ENCODE measurements at places on chromosomes 3 and 15.

GRCh38 chr3:7879572-7879971, 622.1 kb upstream of the LMCD1 start:
- no peak for DNase-seq

DNA sequence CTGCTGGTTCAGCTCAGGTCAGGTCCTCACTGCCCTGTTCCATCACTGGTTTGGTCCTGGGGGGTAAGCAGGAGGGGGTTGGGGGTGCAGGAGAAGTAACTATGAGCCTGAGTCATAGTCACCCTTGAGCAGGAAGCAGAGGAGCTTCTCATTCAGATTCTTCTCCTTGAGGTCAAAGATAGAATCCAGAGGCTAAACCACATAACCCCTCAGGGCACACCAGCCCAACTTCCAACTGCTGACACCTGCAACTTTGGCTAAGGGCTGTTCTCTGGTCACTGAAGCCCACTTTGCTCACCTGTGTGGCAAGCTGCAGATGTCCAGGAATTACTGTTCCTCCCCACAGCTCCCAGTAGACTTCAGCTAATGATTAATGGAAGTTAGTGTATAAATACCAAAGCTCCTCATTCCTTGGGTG, 48.8 kb upstream of the LRRFIP2 start:
- no peak for DNase-seq

DNA sequence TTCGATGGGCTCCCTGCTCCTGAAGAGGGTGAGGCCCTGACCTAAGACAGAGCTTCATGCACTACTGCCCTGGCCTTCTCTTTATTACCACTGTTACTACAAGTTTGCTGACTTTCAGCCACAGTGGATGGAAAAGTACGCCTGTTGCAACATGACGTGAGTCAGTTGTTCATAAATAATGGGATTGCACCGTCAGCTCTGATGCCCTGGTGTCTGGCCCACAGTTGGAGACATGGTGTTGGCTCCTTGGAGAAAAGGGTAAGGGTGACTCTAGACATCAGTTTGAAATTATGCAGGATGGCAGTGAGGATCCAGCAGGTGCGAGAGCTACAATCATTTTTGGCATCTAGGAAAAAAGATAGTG, 5.5 kb downstream of the PAQR5 start:
- no peak for DNase-seq

- DNase-seq: no peak
Observed at GRCh38 chr15:61997786-61998185, 62.5 kb downstream of the VPS13C start.

DNA sequence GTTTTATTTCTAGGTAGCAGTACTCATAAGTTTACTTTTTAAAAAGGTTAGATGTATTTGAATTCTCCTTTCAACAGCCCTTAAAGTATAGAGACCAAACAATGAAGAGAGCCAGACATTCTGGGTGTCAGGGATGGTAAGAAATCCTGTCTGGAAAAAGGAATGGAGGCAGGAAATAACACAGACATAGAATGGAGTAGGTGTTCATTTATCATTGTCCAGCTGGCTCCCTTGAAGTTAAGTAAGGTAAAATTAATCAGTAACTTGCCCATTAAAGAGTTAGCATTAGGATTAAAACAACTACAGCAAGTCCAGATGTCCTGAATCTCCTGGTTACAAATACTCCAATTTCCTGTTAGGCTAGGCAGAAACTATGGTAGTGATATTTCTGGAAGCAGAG, 13.5 kb upstream of the SUCNR1 start:
- no peak for DNase-seq

DNA sequence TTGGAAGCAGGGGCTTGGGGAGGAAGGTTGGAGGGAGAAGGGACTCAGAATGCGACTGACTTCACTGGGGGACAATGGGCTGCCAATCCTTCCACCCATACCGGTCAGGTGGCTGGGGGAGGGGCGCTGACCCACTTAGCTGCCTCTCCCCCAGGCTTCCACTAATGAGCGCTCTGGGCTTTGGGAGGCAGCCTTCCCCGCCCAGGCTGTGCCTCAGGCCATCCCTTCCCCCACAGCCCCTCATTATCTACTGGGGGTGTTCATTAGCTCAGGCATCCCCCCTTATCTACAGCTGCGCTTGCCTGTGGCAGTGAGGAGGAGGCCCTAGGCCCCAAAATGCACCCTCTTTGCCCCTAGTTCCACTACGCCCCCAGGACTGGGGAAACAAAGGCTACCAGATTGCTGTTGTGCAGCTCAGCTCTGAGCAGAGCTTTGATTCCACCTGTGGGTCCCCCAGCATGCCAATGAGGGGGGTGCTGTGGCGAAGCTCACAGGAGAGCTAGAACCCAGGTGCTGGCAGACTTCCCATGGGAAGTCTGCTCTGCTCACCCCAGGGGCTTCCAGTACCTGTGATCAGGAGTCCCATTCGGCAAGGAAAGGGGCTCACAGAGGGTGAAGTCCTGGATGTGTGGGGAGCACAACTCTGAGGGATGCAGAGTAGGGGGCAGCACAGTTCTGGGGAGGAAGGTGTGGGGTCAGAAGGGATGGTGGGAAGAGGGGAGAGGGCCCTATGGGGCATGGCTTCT, 29.4 kb upstream of the SEMA3F start:
- DNase-seq: no peak

DNA sequence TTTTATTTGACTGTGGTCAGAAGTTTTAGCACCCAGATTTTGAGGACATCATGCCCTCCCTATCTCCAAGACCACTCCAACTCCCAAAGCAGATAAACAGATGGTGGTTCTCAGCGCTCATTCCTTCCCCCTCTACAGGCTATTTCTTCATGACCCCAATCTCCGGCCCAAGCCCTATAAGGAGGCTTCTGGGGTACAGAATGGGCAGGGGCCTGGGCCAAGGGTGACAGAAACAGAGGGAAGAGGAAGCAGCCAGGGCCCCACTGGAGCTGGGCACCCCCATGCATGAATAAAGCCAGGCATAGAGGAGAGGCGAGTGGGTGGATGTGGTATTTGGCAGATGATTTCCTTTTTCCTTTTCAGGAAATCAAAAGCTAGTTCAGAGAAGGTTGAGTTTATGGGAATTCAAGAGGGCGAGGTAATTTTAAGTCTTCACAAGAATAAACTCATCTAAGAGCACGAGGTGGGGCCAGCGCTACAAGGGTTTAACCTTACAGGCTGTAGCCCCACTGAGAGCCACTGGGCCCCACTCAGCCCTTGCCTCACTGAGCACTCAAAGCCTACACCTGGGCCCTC, 104.8 kb upstream of the HERC1 start:
- no peak for DNase-seq

DNA sequence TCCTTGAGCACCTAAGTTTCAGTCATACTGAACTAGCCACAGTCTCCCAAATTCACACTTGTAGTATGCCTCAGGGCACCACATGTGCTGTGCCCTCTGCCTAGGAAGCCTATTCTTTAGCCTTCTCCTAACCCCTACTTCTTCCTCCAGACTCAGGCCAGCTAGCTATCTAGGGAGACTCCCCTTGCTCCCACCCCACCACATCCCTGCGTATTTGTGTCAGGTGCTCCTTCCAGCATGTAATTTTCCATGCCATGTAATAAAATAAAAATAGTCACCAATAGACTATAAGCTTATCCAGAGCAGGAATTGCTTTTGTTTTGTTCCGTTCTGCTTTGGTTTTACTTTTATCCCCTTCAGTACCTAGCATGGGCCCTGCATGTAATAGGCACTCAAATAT, 14.9 kb upstream of the GJD2 start:
- no peak for DNase-seq

GRCh38 chr3:66428733-66429132, 72.1 kb downstream of the LRIG1 start:
- DNase-seq: no peak

GRCh38 chr3:148974726-148975125, 16.6 kb upstream of the GYG1 start:
- no peak for DNase-seq

GRCh38 chr3:183381179-183381578, 47.2 kb downstream of the MCF2L2 start:
- no peak for DNase-seq

DNA sequence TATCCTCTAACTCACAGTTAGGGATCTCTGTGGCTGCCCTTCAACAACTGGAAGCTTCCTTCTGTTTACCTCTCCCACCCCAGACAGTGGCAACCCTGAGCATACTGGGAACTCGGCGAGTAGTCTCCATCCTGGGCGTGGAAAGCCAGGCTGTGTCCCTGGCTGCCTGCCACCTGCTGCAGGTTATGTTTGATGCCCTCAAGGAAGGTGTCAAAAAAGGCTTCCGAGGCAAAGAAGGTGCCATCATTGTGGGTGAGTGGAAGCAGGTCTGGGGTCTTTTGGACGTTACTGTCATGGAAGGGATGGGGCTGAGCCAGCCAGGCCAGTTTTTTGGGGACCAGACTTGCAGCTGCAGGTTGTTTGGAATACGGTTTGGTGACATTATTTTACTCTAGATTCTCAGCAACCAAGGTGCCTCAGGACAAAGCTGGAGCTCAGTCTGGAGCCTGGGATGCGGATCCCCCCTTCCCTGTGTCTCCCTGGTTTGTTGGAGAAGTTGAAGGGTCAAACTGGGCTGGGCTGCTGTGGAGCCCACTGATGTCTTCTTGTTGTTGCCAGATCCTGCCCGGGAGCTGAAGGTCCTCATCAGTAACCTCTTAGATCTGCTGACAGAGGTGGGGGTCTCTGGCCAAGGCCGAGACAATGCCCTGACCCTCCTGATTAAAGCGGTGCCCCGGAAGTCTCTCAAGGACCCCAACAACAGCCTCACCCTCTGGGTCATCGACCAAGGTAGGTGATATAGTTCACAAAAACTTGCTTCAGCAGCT, 7.5 kb downstream of the UNC45A start:
- no peak for DNase-seq

- DNase-seq: no peak
Observed at GRCh38 chr15:36731025-36731424, 151.6 kb downstream of the CDIN1 start.

DNA sequence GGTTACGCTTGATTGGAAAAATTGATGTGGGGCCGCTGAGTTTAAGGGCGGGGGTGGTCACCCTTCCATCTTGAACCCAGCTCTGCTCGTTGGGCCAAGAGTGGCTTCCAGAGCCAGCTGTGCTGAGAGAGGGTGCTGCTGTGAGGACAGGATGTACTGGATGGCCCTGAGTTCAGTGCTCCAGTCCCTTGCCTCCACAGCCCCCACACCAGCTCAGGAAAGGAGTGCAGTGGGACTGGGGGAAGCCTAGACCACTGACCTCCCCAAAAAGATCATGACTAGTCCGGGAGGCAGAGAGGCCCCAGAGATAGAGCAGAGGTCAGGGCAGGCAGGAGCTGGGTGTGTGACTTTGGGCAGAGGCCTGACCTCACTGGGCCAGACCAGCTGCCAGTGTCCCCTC, 4.0 kb upstream of the PTH1R start:
- DNase-seq: no peak

GRCh38 chr3:67389176-67389575, 265.2 kb downstream of the SUCLG2 start:
- no peak for DNase-seq

GRCh38 chr3:172787746-172788145, 37.2 kb downstream of the ECT2 start:
- no peak for DNase-seq

GRCh38 chr3:194082743-194083636, 53.0 kb upstream of the HES1 start:
- DNase-seq: no peak

GRCh38 chr15:82854554-82854953, 45.1 kb downstream of the WHAMM start:
- no peak for DNase-seq

DNA sequence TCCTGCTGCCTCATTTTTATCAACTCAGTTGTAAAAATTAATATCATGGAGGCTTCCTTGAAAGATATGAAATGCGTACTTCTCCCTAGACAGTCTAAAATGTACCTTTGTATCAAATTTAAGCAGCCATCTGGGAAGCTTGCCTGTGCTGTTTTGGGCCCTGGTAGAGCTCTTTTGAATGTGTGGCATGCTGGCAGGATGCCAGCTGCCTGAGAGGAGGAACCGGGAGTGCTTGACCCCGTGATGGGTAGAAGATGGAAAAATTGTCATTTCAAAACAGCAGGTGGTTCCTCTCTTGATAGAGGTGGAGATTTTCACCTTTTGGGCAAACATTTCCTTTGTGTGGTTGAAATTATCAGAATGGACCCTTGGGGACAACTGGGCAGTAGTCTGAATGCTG, 245.3 kb downstream of the RPLP1 start:
- DNase-seq: no peak

GRCh38 chr3:59502806-59503205, 453.0 kb upstream of the CFAP20DC start:
- DNase-seq: no peak

DNA sequence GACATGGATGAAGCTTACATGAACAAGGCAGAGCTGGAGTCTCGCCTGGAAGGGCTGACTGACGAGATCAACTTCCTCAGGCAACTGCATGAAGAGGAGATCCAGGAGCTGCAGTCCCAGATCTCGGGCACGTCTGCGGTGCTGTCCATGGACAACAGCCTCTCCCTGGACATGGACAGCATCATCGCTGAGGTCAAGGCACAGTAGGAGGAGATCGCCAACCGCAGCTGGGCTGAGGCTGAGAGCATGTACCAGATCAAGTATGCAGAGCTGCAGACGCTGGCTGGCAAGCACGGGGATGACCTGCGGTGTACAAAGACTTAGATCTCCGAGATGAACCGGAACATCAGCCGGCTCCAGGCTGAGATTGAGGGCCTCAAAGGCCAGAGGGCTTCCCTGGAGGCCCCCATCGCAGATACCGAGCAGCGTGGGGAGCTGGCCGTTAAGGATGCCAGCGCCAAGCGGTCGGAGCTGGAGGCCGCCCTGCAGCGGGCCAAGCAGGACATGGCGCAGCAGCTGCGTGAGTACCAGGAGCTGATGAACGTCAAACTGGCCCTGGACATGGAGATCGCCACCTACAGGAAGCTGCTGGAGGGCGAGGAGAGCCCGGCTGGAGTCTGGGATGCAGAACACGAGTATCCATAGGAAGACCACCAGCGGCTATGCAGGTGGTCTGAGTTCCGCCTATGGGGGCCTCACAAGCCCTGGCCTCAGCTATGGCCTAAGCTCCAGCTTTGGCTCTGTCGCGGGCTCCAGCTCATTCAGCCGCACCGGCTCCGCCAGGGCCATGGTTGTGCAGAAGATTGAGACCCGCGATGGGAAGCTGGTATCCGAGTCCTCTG, 77.6 kb downstream of the CLDN11 start:
- DNase-seq: no peak

GRCh38 chr3:72018343-72018984, 233.5 kb upstream of the PROK2 start:
- DNase-seq: no peak

GRCh38 chr3:8972639-8973038, 9.4 kb upstream of the RAD18 start:
- no peak for DNase-seq

GRCh38 chr15:98801234-98801561, 152.9 kb downstream of the IGF1R start:
- DNase-seq: peak; percentile 90

Measured in caudate nucleus (tissue), 63 donors.